ENCODE measurements at places on chromosomes 5 and 9. TPM values are rescaled to one million over a fixed set of nuclear protein-coding genes. Genes with fewer than 3 reads are reported as not detected.
A peak's percentile ranks its signal among the peaks of the same experiment; 100 is the strongest.

The PCDHB6 gene
- total RNA-seq: 0.22 TPM

The PCDHA7 gene
- not detected for total RNA-seq

The OSMR gene
- total RNA-seq: 70.8 TPM

The SPATA31D4 gene
- total RNA-seq: not detected

The CCDC187 gene
- total RNA-seq: not detected

The WNK2 gene
- total RNA-seq: not detected

The ABLIM3 gene
- total RNA-seq: 5.6 TPM

The SCGB3A2 gene
- not detected for total RNA-seq

The GRM6 gene
- total RNA-seq: not detected

The CORO2A gene
- total RNA-seq: 0.86 TPM

- H3K4me1 ChIP-seq: no peaks in the 10 kb centered on the region
Observed at GRCh38 chr5:117245130-117245529, 670.5 kb upstream of the SEMA6A start.

DNA sequence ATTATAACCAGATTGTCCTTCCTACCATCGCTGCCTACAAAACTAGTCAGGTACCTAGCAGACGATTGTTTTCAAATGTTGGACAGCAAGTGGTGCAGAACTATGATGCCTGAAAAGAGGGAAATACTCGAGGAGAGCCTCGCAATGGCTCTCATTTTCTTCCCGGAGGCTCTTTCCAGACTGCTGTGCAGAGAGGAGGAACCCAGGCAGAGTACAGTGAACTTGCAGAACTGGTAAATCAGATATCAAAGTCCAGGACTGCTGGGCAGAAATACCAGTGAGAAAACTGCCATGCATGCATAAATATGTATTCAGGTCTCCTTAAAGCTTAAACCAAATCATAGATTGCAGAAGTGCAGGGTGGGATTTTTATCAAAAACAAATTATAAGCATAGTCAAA is 26.4 kb upstream of the UGT3A1 start:
- no peaks in the 10 kb centered on the region for H3K36me3 ChIP-seq
- no peak overlapping the region for H3K4me3 ChIP-seq
- DNase-seq: no peak
- H3K27ac ChIP-seq: no peak overlapping the region

DNA sequence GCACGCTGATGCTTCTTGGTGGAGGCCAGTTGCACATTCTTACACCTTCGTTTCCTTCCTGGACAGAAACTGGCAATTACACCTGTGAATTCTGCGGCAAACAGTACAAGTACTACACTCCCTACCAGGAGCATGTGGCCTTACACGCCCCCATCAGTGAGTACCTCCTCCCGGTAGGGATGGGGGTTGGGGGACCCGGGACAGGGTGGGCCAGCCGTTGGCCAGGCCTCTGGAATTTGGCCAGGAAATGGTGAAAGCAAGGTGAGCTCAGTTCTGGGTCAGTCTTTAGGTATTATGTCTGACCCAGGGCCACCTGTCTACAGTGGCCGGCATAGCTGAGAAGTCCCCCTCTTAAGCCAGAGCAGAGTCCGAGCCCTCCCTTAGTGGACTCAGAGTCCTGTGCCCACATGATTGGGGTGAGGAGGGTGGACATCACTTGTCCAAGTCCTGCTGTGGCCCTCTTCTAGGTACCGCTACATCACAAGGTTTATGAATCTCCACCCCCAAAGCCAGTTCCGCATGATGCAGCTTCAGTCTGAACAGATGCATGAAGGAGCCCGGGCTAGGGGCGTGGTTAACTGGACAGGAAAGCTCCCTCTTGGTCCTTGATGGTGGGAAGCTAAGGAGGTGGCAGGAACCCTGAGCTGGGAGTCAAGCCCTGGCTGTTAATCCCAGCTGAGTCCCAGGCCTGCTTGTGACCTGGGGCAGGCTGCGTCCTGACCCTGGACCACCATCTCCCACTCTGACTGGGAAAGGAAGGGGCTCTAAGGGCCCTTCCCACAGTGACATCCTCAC is 61.3 kb downstream of the AMBP start:
- 0 out of 2 replicates have a peak, but pooled peaks cover 3% of the 10 kb centered on the region for H3K36me3 ChIP-seq
- H3K4me3 ChIP-seq: no peak overlapping the region
- DNase-seq: no peak
- no peak overlapping the region for H3K27ac ChIP-seq

DNA sequence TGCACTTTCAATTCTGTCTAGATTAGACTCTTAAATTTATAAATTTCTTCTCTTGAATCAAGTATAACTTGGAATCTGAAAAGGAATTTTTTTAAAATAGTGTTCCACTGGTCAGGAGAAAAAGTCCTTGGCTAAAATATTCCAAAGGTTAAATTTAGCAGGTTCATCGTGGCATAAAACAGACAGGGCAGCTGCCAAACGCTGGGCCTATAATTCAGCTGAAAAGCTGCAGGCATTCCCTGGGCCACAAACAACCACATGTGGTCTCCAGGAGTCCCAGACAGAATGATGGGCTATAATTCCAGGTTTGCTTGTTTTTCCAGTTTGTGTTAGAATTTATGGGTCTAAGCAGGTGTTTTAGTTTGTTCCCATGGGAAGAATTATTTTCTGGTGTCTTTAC is 71.1 kb upstream of the RETREG1 start:
- H3K36me3 ChIP-seq: peaks cover 41% of the 10 kb centered on the region
- no peak overlapping the region for H3K4me3 ChIP-seq
- no peak for DNase-seq
- no peak overlapping the region for H3K27ac ChIP-seq
- no peaks in the 10 kb centered on the region for H3K4me1 ChIP-seq

- H3K4me1 ChIP-seq: peaks cover 48% of the 10 kb centered on the region
- DNase-seq: peak; percentile 82
- H3K36me3 ChIP-seq: no peaks in the 10 kb centered on the region
- H3K4me3 ChIP-seq: no peak overlapping the region
- no peaks in the 10 kb centered on the region for H3K27me3 ChIP-seq
Observed at GRCh38 chr5:82348784-82349425, 70.8 kb upstream of the RPS23 start.

DNA sequence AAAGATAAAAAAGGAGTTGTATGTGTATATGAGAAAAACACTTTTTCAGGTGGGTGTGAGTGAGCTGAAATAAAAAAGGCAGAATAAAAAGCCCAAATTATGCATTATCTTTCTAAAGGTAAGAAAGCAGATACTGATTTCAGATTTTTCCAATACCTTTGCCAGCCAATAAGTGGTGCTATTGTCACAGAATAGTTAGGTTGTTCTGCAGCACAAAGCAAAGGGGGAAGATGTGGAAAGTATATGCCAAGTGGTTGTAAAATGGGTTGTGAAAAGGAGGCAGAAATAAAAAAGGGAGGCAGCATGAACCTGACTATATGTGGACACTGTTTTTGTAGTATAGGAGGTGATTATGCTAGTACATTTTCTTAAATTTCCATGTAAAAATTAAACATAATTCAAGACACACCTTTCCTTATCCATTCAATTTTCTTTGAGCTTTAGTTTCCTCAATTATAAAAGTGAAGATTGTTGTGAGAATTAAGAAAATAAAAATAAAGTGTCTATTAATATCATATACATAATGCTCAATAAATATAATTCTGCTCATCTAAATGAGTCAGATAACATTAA is 106.7 kb downstream of the SMIM15 start:
- H3K27ac ChIP-seq: no peak overlapping the region
- H3K36me3 ChIP-seq: no peaks in the 10 kb centered on the region
- peak; percentile 58 for DNase-seq
- H3K4me1 ChIP-seq: peaks cover 38% of the 10 kb centered on the region
- no peak overlapping the region for H3K4me3 ChIP-seq

DNA sequence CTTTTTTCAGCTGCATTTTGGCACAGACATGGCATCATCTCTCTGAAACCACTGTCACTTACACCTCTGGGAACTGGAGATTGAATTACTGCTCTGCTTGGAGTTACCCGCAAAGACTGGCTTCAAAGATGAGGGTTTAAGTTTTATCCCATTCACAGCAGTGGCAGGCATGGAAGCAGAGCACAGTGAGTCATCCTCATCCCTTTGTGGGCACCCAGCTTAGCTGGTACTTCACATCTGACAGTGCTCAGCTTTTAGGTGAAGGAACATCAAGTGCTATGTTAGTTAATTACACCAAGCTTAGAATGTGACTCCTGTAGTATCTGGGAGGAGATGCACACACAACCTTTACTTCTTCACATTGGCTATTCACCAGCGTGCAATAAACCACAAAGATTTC is 24.8 kb upstream of the ALDH1A1 start:
- H3K27ac ChIP-seq: no peak overlapping the region
- H3K36me3 ChIP-seq: no peaks in the 10 kb centered on the region
- peak; percentile 36 for DNase-seq
- peaks cover 28% of the 10 kb centered on the region for H3K4me1 ChIP-seq
- H3K4me3 ChIP-seq: no peak overlapping the region

DNA sequence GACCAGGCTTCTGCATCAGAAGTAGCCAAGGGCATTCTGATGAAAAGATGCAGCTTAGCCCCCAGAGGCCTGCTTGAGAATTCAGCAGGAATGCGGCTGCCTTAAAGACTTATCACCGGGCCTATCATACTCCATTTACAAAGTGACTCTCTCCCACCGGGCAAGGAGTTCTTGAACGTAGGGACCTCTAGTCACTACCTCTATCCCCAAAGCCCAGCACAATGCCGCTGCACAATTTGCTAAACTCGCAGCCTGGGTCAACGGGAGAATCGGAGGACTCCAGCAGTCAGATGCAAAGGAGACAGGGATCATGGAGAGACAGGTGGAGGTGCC is 661 bp downstream of the PDCL start:
- H3K36me3 ChIP-seq: peaks cover 8% of the 10 kb centered on the region
- DNase-seq: peak; percentile 74
- peaks cover 10% of the 10 kb centered on the region for H3K4me1 ChIP-seq
- no peaks in the 10 kb centered on the region for H3K27me3 ChIP-seq
- H3K27ac ChIP-seq: peak overlapping the region; percentile 94
- peak overlapping the region; percentile 100 for H3K4me3 ChIP-seq

GRCh38 chr5:22908586-22908985 is 55.4 kb upstream of the CDH12 start:
- no peaks in the 10 kb centered on the region for H3K36me3 ChIP-seq
- DNase-seq: no peak
- H3K27ac ChIP-seq: no peak overlapping the region
- H3K4me1 ChIP-seq: no peaks in the 10 kb centered on the region

DNA sequence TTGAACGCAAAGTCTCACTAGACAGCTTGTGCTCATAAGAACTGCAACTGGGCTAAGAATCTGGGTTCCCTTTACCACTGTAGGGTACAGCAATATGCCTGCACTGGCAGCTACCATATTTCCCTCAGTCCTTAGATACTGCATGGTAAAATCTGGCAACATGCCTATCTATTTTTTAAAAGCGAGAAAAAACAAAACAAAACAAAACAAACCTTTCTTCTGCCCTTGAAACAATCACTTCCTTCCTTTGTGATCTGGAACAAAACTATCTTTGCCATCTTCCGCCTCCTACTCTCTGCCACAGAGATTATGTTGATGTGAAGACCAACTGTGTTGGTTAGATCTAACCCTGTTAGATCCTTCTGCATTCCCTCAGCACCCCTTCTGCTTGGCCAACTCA is 242.9 kb downstream of the EBF1 start:
- no peak overlapping the region for H3K4me3 ChIP-seq
- no peaks in the 10 kb centered on the region for H3K36me3 ChIP-seq
- no peaks in the 10 kb centered on the region for H3K27me3 ChIP-seq
- no peak overlapping the region for H3K27ac ChIP-seq
- H3K4me1 ChIP-seq: no peaks in the 10 kb centered on the region

- H3K4me1 ChIP-seq: peaks cover 26% of the 10 kb centered on the region
- H3K27me3 ChIP-seq: 0 out of 2 replicates have a peak, but pooled peaks cover 1% of the 10 kb centered on the region
- peak; percentile 45 for DNase-seq
- no peaks in the 10 kb centered on the region for H3K36me3 ChIP-seq
Observed at GRCh38 chr5:150164211-150164980, 2.2 kb upstream of the CDX1 start.

GRCh38 chr5:55418994-55419968 is 111.5 kb downstream of the MTREX start:
- peak; percentile 66 for DNase-seq
- H3K27ac ChIP-seq: peak overlapping the region; percentile 65
- no peaks in the 10 kb centered on the region for H3K27me3 ChIP-seq
- peaks cover 62% of the 10 kb centered on the region for H3K4me1 ChIP-seq
- H3K36me3 ChIP-seq: peaks cover 11% of the 10 kb centered on the region

- DNase-seq: no peak
- no peak overlapping the region for H3K27ac ChIP-seq
- H3K4me3 ChIP-seq: no peak overlapping the region
- H3K4me1 ChIP-seq: no peaks in the 10 kb centered on the region
Observed at GRCh38 chr5:126233256-126233655, 190.0 kb upstream of the GRAMD2B start.

DNA sequence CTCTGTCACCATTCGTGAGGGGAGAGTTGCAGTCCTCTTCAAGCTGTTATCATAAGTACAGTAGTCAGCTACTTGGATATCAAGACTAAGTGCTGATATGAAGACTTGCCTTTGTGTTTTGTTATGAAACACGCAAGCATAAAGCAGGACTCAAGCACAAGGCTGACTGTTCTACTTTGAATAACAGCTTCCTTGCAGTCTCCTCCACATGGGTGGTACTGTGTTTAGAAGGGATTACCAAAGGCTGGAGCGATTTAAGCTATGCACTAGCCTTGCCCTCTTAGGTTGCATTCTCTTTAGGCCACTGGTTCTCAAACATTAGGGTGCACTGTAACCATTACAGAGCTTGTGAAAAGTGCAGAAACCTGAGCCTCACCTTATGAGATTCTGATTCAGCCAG is 41.4 kb downstream of the SLC25A51 start:
- peaks cover 41% of the 10 kb centered on the region for H3K36me3 ChIP-seq
- DNase-seq: no peak
- H3K27me3 ChIP-seq: no peaks in the 10 kb centered on the region
- no peak overlapping the region for H3K27ac ChIP-seq

- H3K36me3 ChIP-seq: no peaks in the 10 kb centered on the region
- no peaks in the 10 kb centered on the region for H3K27me3 ChIP-seq
- H3K4me1 ChIP-seq: peaks cover 19% of the 10 kb centered on the region
- no peak overlapping the region for H3K27ac ChIP-seq
- no peak overlapping the region for H3K4me3 ChIP-seq
Observed at GRCh38 chr5:158642879-158643278, 456.8 kb downstream of the EBF1 start.

DNA sequence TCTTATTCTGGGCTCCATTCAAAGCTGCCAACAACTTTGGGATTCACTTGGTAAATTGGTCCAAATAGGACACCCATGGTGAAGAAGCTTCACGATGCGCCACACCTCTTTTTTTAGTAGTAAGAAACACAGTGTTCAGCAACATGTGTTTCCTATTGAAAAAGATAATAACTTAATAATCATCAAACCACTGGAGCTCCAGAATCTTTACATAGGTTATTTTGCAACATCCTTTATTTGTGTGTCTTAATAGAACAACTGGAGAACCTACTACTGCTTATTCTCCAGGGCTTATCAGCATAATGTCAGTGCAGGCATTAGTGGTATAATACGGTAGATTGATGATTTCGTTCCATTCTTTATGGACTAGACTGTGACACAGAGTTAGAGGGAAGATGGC is 63.3 kb upstream of the DAPK1 start:
- no peak for DNase-seq
- H3K27ac ChIP-seq: no peak overlapping the region
- no peak overlapping the region for H3K4me3 ChIP-seq
- no peaks in the 10 kb centered on the region for H3K36me3 ChIP-seq
- no peaks in the 10 kb centered on the region for H3K4me1 ChIP-seq

- DNase-seq: no peak
- H3K27me3 ChIP-seq: no peaks in the 10 kb centered on the region
- H3K4me3 ChIP-seq: no peak overlapping the region
- no peaks in the 10 kb centered on the region for H3K4me1 ChIP-seq
- no peak overlapping the region for H3K27ac ChIP-seq
Observed at GRCh38 chr5:91361055-91361701, 21.9 kb downstream of the ARRDC3 start.

Data from GM23248 (cell line).